ENCODE measurements at places on chromosomes 2 and 18. TPM values are rescaled to one million over a fixed set of nuclear protein-coding genes. Genes with fewer than 3 reads are reported as not detected.

UGT1A3 gene
- polyA plus RNA-seq: not detected

MYO3B gene
- polyA plus RNA-seq: 0.04 TPM

CCDC68 gene
- 11.2 TPM for polyA plus RNA-seq

SULT1C4 gene
- polyA plus RNA-seq: 47.1 TPM

GLI2 gene
- 18.5 TPM for polyA plus RNA-seq

RPRM gene
- 2.2 TPM for polyA plus RNA-seq

DNAH6 gene
- polyA plus RNA-seq: 0.80 TPM

PNO1 gene
- 6.1 TPM for polyA plus RNA-seq

NYAP2 gene
- not detected for polyA plus RNA-seq

SGO2 gene
- 1.8 TPM for polyA plus RNA-seq

TNFRSF11A gene
- polyA plus RNA-seq: 0.70 TPM

PKDCC gene
- polyA plus RNA-seq: 58.5 TPM

NR4A2 gene
- polyA plus RNA-seq: 4.4 TPM

SPIRE1 gene
- 20.4 TPM for polyA plus RNA-seq

AGXT gene
- not detected for polyA plus RNA-seq

ATF2 gene
- polyA plus RNA-seq: 21.4 TPM

ATL2 gene
- polyA plus RNA-seq: 53.6 TPM

FIGLA gene
- not detected for polyA plus RNA-seq

LOXHD1 gene
- 0.29 TPM for polyA plus RNA-seq

TANC1 gene
- polyA plus RNA-seq: 17.0 TPM

SP9 gene
- polyA plus RNA-seq: not detected

HOXD11 gene
- 0.07 TPM for polyA plus RNA-seq

ANKRD53 gene
- 3.3 TPM for polyA plus RNA-seq

MEP1B gene
- 0.10 TPM for polyA plus RNA-seq

NCKAP1 gene
- 66.3 TPM for polyA plus RNA-seq

COL4A3 gene
- polyA plus RNA-seq: 2.9 TPM

LPIN1 gene
- polyA plus RNA-seq: 33.7 TPM

MFSD2B gene
- polyA plus RNA-seq: not detected

EFR3B gene
- 0.45 TPM for polyA plus RNA-seq

CGREF1 gene
- polyA plus RNA-seq: 7.9 TPM

PAX8 gene
- polyA plus RNA-seq: 2.0 TPM

STPG4 gene
- not detected for polyA plus RNA-seq

LIMS3 gene
- polyA plus RNA-seq: 1.5 TPM

KLHL14 gene
- polyA plus RNA-seq: 0.50 TPM

SERPINE2 gene
- 184 TPM for polyA plus RNA-seq

VSNL1 gene
- polyA plus RNA-seq: 2.8 TPM

BCL2 gene
- 24.0 TPM for polyA plus RNA-seq

ARHGAP15 gene
- 10.0 TPM for polyA plus RNA-seq

CFAP221 gene
- 2.4 TPM for polyA plus RNA-seq

CNDP1 gene
- not detected for polyA plus RNA-seq

ODC1 gene
- 29.1 TPM for polyA plus RNA-seq

PPM1B gene
- 35.8 TPM for polyA plus RNA-seq

RGPD3 gene
- 0.15 TPM for polyA plus RNA-seq

POTEF gene
- not detected for polyA plus RNA-seq

MYOM1 gene
- polyA plus RNA-seq: 3.2 TPM

CCDC102B gene
- 2.3 TPM for polyA plus RNA-seq

CSRNP3 gene
- 2.9 TPM for polyA plus RNA-seq

TMSB10 gene
- 3,855 TPM for polyA plus RNA-seq

CDH20 gene
- 0.05 TPM for polyA plus RNA-seq

All from ovary (tissue), 10 donors.